ENCODE measurements at places on chromosomes 11 and 22. TPM values are rescaled to one million over a fixed set of nuclear protein-coding genes. Genes with fewer than 3 reads are reported as not detected.

The MS4A18 gene
- not detected for total RNA-seq

The SAC3D1 gene
- 8.5 TPM for total RNA-seq

The CDON gene
- 4.8 TPM for total RNA-seq

The PNPLA3 gene
- total RNA-seq: 0.76 TPM

The ABTB2 gene
- 0.13 TPM for total RNA-seq

The DGAT2 gene
- 1.3 TPM for total RNA-seq
